HFFc6 (cell line): ENCODE measurements at places on chromosomes 5 and 9.

- no peak for DNase-seq
Measured at GRCh38 chr9:93301291-93301811, 117.4 kb downstream of the WNK2 start.

- DNase-seq, result no peak
Measured at GRCh38 chr9:89814340-89815040, 209.7 kb downstream of the GADD45G start.

DNA sequence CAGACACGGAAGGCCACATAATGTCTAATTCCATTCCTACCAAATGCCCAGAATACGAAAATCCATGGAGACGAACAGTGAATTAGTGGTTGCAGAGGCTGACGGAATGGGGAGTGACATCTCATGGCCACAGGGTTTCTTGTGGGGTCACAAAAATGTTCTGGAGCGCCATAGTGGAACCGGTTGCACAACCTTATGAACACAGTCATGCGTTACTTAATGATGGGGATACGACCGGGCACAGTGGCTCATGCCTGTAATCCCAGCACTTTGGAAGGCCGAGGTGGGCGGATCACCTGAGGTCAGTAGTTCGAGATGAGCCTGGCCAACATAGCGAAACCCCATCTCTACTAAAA, 26.0 kb upstream of the TTLL11 start:
- DNase-seq, result no peak

DNA sequence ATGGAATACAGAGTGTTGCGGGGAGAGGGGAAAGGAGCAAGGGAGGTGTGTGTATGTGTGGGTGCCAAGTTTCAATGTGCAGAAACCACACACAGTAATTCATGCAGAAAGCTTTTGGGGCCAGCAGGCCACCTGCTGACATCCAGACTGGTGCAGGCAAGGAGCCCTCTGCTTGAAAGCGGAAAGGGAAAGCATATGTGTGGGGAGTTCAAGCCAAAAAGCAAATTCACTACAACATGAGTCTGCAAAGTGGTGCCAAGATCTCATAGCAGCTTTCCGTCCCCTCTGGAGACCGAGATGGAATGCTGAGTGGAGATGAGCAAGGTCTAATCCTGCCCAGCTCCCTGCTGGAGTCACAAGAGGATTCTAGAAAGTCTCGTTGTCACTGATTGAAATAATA, 159.7 kb upstream of the VLDLR start:
- no peak for DNase-seq

GRCh38 chr5:150320044-150320613, 17.4 kb upstream of the ARSI start:
- peak; percentile 89 for DNase-seq

- DNase-seq, result no peak
Measured at GRCh38 chr9:91376239-91376638, 14.5 kb upstream of the AUH start.

DNA sequence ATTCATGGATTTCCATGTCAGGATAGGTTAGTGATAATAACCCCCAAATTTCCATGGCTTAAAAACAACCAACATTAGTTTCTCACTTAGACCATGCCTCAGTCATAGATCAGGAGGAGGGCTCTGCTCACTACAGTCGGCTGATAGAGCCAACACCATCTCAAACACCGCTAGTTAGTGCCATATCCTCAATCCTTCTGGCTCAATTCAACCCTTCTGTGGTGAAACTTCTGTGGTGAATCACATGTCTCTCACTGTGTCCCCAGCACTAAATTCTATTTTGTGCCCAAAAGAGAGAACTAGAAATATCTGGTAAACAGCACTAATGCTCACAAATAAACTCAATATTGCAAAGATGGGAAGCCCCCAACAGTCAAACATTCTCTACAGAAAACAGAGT, 21.1 kb downstream of the ECPAS start:
- DNase-seq, result no peak

GRCh38 chr5:64201996-64202395, 36.4 kb downstream of the RNF180 start:
- no peak for DNase-seq
